Right renal cortex interstitium (tissue), 3 donors: ENCODE measurements at places on chromosomes 2 and 18. TPM values are rescaled to one million over a fixed set of nuclear protein-coding genes. Genes with fewer than 3 reads are reported as not detected.

The PPP1R1C gene
- polyA plus RNA-seq, result 2.6 TPM

The OSR1 gene
- 4.4 TPM for polyA plus RNA-seq

The RFX8 gene
- polyA plus RNA-seq, result 0.69 TPM

The MEIS1 gene
- polyA plus RNA-seq, result 132 TPM

The ARHGEF33 gene
- 2.2 TPM for polyA plus RNA-seq

The MREG gene
- 20.1 TPM for polyA plus RNA-seq

GRCh38 chr18:11857177-11857887 lies 6.1 kb downstream of the CHMP1B start:
- peak; percentile 40 for DNase-seq

GRCh38 chr2:218152172-218152571 lies 14.6 kb downstream of the CXCR1 start:
- no peak for DNase-seq

GRCh38 chr2:66370824-66371223 lies 64.1 kb upstream of the MEIS1 start:
- no peak for DNase-seq

DNA sequence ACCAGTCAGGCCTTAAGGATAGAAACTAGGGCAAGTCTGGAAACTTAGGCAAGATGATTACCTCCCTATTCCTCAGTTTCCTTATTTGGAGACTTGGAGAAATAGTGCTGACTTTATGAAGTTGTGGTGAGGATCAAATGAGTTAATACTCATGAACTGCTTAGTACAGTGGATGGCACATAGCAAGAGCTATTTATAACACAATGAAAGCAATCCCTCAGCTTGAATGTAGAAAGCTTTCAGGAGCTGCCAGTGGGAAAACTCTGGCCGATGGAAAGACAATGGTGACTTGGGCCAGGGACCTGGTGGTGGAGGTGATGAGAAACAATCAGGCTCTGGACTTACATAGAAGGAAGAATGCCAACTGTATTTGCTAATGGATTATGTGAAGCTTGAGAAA lies 269.4 kb upstream of the THUMPD2 start:
- no peak for DNase-seq

DNA sequence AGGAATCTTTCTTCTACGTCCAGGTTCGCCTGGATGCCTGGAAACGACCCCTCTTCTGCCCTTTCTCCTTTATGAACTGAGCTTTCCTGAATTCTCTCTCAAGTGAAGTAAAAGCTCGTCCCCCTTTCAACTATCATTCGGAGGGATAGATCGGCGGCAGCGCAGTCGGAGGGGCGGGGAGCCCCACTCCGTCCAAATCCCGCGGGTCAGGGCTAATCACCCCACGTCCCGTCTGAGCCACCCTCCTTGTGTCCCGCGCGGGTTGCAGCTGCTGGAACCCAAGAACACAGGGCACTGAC lies 367 bp downstream of the FBXO48 start:
- DNase-seq, result no peak

- no peak for DNase-seq
Observed at GRCh38 chr2:86357392-86357963, 20.1 kb upstream of the REEP1 start.

GRCh38 chr18:33034212-33034611 lies 261.4 kb upstream of the KLHL14 start:
- no peak for DNase-seq

DNA sequence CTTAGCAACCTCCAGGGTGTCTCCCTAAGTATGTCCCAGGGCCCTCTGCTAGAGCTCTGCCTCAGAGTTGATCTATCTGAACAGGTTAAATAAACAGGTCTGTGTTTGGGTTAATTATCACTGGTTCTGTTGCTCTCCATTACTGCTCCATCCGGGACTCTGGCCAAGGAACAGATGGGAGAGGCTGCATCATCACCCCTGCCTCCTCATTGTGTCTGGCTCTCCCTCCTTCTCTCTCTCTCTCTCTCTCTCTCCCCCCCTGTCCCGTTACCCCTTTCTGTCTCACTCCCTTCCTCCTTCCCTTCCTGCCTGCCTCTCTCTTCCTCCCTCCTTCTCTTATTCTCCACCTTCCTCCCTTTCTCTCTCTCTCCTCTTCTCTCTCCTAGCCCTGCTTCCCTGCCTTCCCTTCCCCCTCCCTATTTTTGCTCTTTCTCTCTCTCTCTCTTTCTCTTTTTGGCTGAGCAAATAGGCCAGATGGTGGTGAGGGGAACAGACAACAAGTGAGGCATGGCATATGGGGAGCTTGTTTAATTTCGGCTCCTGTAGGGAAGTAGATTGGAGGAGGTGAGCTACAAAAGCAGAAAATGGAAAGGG lies 62.1 kb downstream of the SETBP1 start:
- no peak for DNase-seq

- no peak for DNase-seq
Observed at GRCh38 chr18:68568364-68569155, 146.3 kb downstream of the TMX3 start.

DNA sequence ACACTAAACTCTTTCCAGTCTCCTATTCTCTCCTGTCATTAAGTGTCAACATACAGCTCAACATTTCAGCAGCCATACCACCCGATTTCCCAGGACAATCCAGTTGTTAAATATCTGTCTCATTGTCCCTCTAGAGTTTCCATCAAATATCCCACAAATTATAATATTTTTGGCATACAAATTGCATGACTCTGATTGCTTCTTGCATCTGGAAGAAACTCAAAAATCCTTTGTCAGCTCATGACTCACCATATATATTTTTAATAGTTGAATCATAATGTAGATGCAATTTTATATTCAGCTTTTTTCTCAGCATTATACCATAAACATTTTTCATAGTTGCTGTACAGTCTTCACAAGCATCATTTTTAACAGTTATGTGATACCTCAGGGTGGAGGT lies 7.2 kb downstream of the SLC30A3 start:
- DNase-seq, result no peak

GRCh38 chr18:76621226-76621625 lies 126.2 kb upstream of the ZNF516 start:
- no peak for DNase-seq

- no peak for DNase-seq
Observed at GRCh38 chr2:246489-247144, 17.2 kb downstream of the SH3YL1 start.

GRCh38 chr2:234963773-234964615 lies 12.2 kb downstream of the SH3BP4 start:
- DNase-seq, result no peak
